ENCODE measurements at places on chromosomes 3 and 15.

- DNase-seq = no peak
Observed at GRCh38 chr15:39444735-39445470, 136.0 kb upstream of the THBS1 start.

DNA sequence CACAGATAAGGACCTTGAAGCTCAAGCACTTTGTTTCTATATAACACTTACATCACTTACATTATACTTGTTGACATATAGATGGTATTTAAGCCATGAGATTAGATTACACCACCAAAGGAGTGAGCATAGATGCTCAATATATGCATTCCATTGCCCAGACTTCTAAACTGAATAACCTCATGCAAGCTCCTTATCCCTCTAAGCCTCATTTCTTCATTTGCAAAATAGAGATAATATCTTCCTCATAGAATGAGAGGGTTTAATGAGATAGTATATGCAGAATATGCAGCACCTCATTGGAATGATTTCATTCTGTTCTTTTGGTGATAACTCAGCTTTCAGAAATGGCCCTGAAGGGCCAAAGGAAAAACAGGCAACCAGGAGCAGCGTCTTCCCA is 18.5 kb downstream of the NLGN1 start:
- DNase-seq = no peak

DNA sequence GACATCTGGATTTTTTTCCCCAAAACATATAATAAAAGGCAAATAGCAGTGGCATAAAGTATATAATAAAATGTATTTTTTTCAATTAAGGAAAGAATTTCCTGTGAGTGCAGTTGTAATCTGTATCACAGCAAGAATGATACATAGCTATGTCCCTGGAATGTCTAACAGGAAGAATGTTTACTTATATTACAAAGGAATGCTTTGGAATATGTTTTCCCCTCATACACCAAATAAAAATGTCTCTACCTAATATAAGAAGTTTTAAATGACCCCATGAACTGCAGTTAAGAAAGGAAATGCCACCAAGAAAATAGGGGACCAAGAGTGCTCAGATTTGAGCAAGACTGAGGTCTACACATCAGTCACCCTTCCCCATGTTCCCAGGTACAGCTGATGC is 38.0 kb upstream of the ATP11B start:
- no peak for DNase-seq

DNA sequence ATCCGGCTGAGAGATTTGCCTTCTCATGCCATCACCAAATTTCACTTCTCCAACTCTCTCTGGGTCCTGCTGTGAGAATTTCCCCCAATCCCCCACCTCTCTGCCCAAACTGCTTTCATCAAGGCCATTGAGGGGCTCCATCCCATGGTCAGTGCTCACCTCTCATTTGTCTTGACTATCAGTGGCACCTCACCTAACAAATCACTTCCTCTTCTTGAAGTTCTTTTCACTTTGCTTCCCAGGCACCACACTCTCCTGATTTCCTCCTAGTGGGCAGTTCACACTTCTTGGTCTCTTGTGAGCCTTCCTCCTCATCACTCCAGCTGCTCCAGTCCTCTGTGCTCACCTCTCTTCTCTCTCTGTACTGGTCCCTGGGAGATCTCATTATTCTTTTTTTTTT is 169.6 kb downstream of the OPA1 start:
- DNase-seq = no peak

DNA sequence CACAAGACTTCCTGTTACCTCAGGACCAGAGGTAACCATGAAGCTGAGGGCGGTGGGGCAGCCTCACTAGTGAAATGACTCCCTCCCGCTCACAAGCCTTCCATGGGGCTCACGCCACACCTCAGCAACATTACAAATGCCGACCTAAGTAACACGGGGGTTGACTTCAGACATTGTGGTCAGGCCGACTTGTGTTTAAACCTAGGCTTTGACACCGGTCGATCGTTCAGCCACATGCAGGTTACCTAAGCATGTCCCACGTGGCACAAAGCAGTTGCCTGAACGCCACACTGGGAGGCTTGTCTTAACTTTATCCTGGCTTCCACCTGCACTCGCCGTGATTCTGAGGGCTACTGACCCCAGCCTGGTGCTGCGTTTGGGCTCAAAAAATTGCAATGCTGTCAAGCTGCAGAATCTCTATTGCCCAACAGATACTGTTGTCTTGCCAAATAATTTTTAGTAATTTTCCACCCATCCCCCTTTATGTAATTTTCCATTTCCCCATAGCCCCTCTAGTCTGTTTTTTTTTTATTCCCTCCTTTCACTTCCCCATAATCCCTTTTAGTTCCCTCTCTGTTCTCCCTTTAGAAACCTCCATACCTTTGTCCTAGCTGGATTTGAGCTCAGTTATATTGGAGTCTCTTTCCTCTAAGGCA is 158.6 kb upstream of the RGMA start:
- no peak for DNase-seq

DNA sequence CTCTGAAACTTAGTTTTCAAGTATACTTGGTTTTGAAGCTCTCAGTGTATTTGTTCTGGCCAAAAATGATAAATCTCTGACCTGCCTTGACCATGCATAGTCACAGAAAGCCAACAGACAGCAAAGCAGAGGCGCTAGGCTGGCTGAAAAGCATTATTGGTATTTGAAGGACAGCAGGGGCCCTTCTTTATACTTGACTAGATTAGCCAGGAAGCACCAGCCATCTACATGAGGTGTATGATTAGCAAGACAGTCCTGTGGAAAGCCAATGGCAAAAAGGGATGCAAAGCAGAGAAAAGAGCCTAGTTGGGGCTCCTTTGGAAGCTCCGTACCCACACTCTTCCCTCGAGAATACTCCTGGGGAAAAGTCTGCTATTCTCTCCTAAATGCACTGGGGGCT is 7.8 kb downstream of the SLC24A1 start:
- DNase-seq = no peak

DNA sequence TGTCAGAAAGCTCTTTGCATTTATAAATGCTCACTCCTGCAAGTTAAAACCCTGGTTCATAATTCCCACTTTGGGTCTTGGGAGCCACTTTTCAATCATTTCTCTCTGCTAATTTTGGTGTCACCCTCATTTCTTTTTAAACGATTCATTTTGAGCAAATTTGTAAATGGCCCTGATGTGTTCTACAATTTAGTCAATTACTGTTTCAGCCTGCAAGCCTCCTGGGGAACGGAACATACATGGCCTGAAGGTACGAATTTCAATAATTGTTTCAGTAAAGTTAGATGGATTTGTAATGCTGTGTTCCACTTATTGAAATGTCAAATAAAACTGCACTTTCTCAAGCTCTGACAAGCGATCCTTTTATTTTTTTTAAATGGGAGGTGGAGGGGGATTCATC is 43.2 kb downstream of the MAP2K5 start:
- no peak for DNase-seq

DNA sequence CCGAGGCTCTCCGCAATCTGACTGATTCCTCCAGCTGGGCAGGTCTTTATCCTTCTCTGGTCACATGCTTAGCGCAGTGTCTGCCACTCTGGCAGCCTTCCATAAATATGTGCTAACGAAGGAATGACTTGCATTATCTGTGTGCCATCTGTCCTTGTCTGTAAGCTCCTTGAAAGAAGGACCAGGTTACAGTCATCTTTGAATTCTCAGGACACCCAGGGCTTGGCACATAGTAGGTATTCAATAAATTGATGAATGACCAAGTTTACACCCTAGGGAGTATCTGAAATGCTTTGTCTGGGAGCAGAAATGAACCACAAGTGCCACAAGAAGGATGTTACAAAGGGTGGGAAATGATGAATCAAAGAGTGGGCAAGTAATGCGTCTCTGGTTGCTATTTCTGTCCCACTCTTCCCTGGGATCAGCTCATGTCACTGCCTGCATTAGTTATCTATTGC is 16.5 kb upstream of the FAM3D start:
- no peak for DNase-seq

DNA sequence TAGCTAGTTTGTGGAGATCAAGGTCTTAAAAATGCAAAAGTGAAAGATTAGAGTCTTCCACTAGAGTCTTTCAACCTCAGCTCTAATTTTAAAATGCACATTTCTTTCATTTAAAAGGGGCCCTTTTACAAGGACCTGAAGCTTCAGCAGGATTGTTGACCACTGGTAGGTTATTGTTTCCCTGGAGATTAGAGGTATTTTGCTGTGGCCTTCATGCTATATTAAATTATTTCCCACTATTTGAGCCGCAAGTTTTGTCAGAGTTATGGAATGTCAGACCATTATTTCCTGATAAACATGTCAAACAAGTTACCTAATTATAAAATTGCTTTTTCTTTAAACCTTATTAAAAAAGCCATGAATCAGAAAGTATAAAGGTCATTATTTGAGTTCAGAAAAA is 103.1 kb upstream of the CCNL1 start:
- DNase-seq = no peak

DNA sequence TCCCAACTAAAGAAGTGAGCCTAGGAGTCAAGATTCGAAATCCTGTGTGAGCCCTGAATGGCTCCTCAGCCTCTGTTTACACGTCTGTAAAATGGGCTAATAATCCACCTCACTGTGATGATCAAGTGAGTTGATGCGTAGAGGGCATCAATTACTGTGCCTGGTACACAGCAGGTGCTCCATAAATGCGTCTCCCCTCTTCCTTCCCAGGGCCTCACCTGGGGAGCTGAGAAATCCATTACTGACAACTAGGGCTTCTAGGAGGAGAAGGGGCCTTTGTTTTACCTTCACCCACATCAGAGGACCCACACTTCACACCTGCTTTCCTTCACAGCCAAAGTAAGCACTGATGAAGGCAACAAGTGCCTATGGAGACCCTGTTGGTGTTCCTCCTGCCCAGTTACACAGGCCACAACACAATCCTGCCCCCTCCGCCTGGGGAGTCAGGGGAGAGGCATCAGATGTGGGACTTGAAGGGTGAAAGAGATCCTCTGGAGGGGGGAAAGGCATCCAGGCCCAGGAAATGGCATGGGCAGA is 1.4 kb downstream of the CIB2 start:
- DNase-seq = no peak

- DNase-seq = no peak
Observed at GRCh38 chr15:88804257-88804656, 1.0 kb downstream of the ACAN start.

DNA sequence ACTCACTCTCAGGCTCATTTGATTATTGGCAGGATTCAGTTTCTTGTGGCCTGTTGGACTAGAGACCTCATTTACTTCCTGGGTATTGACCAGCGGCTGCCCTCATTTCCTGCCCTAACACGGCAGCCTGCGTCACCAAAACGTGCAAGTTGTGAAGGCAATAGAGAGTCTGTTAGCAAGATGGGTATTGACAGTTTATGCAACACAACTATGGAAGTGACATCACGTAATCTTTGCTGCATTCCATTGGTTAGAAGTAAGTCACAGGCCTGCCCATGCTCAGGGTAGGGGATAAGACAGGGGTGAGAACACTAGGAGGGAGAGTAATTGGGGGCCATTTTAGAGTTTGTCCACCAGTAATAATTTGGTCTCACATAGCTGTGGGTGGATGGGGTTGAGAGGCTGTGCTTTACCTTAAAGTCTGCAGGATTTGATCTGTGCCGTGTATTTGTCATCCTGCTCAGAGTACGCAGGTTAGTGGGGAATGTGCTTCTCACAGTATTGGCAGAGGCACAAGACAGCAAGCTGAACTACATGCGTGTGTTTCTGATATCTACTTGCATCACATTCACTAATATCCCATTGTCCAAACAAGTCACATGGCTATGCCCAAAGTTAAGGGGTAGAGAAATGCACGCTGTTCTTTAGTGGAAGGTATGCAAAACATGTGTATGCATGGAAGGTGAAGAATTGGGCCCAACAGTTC is 83.3 kb downstream of the EDEM1 start:
- DNase-seq = no peak

DNA sequence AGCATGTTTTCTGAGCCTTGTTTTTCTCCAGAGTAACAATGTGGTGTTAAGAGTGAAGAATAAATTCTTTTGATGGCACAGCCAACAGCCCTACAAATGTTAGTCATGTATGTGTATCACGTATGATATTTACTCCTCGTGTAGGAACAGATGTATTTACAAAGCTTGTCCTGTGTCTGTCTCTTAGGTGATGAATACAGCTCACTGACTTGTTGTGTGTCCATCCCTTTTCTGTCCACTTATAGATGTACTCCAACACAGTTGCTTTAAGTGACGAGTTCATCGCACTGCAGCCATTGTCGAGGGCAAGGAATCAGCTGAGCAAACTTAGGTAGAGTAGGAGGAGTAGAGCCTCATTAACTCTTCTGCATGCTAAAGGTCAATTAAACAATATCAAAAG is 78.1 kb downstream of the DCUN1D1 start:
- DNase-seq = no peak

GRCh38 chr15:87633525-87633924 is 623.0 kb downstream of the NTRK3 start:
- DNase-seq = no peak
